Right ventricle myocardium superior (tissue), 1 donor: ENCODE measurements at places on chromosomes 4 and X. TPM values are rescaled to one million over a fixed set of nuclear protein-coding genes. Genes with fewer than 3 reads are reported as not detected.
A peak's percentile ranks its signal among the peaks of the same experiment; 100 is the strongest.

- peak; percentile 76 for DNase-seq
Measured at GRCh38 chr4:42339935-42340406, 57.3 kb upstream of the SHISA3 start.

DNA sequence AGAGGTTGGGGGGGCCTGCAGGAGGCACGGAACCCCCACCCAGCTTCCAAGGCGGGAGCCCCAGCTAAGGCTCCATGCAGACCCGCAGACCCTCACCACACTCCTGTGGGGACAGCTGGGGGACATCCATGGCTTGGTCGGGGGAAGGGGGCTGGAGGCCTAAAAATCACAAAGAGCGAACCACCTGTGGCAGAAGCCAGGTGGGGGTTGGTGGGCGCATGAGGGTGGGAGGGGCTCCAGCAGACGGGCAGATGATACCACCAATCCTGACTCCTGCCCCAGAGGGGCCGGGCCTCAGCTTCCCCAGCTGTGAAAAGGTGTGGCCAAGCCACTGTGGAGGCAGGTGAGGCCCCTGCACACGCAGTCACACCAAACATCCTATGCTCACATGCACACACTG lies 111.6 kb downstream of the FAM53A start:
- DNase-seq, result peak; percentile 19

The GPAT3 gene
- 39.6 TPM for total RNA-seq

The HNRNPH2 gene
- total RNA-seq, result 46.9 TPM
